Activated CD8-positive, alpha-beta memory T cell treated with anti-CD3 and anti-CD28 coated beads, Interleukin-2, amount 50 U/mL, for 48 hours (primary cell): ENCODE measurements at places on chromosomes 11 and 22.

GRCh38 chr11:77672264-77672663 is 34.7 kb upstream of the CLNS1A start:
- DNase-seq: no peak

- peak; percentile 74 for DNase-seq
Measured at GRCh38 chr11:128522943-128523518, 64.3 kb downstream of the ETS1 start.

GRCh38 chr11:17343907-17344306 is 7.7 kb upstream of the NCR3LG1 start:
- DNase-seq: no peak

DNA sequence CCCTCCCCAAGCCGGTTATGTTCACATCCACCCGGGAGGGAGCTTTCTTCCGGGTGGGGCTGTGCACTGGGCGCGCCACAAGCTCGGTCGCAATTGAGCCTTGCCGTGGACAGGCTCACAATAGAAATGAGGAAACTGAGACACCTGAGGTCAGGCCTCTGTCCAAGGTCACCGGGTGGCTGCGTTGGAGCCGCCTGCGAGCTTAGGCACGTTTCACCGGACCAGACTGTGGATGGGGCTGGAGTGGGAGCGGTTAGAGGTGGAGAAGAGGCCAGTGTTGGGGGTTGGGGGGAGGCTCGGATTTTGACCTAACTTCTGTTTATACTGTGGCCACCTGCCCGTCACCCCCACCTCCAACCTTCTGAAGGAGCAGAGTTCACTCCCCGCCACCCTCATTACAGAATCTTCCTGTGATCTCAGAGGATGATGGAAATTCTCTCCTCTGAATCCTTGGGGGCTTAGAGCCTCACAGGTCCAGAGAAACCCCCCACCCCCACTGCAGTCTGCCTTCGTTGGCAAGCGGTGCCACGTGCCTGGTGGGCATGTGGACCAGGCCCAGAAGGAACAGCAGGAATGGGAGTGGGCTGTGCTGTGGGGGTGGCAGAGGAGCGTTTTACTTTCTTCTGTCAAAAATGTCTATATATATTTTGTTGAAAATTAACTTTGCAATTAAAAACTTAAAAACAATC is 631 bp upstream of the NPTXR start:
- DNase-seq: no peak

DNA sequence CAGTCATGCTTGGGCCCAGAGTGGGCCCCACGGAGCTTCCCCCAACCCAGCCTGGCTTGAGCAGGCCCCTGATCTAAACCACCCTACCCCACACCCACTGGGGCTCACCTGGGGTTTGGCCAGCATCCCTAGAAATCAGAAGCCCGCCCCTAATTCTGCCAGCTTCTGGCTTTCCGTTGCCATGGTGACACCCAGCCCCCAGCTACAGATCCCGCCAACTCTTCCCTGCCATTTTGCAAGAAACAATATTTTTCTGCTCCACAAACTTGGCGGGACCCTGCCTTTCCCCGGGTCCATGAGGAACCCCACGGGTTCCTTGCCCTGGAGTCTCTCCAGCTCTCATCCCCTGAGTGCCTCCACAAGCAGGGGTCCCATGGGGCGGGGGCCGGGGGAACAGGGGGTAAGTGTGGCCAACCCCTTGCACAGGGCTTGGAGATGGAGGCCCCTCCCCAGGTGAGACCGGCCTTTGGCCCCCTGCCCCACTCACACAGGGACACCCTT is 90.0 kb downstream of the CDKN1C start:
- no peak for DNase-seq

DNA sequence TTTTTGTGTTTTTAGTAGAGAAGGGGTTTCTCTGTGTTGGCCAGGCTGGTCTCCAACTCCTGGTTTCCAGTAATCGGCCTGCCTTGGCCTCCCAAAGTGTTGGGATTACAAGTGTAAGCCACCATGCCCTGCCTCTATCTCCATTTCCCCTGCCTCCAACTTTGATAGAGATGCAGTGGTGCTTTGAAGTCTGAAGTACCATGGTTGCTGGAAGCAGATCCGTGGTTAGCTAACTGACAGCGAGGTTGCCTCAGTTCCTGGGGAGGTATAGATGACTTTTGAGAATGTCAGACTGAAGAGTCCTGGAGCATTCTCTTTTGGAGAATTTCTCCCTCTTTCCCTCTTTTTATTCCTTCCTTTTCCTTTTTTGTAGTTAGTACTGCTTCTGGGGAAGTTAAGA is 111.5 kb upstream of the RRM1 start:
- no peak for DNase-seq

DNA sequence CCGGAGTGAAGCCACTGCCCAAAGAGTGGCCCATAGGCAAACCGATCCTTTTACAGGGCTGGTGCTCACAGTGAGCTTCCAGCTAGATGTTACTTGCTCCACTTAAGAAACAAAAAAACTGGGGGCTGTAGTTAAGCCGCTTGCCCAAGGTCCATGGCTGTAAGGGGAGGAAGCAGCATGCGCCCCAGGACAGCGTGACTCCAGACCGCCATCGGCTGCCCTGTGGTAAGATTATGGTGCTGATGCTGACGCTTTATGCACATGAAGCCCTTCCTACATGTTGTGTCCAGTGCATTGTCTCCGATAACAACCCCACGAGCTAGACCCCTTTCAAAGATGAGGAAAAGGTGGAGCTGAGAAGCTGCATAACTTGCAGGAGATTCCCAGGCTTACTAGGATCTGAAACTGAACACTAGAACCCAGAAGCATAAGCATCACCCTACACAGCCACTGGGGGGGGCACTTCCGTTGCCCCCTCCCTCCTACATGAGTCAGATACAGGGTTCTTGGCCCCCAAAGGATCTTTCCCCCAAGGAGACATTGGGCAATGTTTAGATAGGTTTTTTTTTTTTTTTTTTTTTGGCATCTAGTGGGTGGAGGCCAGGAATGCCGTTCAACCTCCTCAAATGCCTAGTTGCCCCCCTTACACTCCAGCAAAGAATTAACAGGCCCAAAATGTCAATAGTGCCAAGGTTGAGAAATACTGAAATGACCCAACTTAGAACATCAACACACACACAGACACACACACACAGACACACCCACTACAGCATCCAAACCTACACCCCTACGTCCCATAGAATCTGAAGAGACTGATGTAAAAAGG is 53.9 kb downstream of the MN1 start:
- no peak for DNase-seq

- DNase-seq: no peak
Measured at GRCh38 chr11:45896422-45896984, 10.6 kb downstream of the FREY1 start.

DNA sequence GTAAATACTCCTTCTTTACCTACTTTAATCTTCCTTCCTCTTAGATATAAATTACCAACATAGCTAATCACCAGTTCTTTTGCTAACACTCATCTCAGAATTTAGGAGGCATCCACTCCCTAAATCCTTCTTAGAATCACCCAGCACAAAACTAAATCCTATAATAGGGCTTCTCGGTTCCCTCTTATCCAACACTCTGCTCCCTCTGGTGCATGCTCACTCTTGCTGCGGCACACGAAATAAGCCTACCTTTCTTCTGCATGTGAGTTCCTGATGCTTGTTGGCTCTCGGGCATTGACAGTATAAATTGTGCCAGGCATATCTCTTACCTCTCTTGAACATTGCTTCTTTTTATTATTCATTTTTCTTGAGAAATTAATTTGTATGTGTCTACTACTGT is 61.0 kb downstream of the OR5AK2 start:
- DNase-seq: no peak

DNA sequence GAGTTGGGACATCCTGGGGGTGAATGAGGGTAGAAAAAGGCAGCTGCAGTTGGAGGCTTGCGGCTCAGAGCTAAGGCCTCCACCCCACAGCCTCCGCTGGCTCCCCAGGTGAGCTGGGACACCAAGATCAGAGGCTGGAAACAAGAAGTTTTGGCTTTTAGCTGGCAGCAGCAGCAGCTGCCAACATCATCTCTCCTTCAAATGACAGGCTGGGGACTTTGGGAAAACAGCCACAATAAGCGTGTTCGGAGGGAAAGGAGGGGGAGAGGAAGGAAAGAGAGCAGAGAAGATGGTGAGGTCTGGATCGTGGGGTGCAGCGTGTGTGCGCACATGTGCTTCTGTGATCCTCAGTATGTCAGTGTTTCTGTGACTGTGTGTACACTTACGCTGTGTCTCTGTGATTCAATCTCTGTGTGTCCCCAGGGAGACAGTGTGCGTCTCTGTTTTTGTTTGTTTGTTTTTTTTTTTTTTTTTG is 62.0 kb upstream of the RASD2 start:
- no peak for DNase-seq

DNA sequence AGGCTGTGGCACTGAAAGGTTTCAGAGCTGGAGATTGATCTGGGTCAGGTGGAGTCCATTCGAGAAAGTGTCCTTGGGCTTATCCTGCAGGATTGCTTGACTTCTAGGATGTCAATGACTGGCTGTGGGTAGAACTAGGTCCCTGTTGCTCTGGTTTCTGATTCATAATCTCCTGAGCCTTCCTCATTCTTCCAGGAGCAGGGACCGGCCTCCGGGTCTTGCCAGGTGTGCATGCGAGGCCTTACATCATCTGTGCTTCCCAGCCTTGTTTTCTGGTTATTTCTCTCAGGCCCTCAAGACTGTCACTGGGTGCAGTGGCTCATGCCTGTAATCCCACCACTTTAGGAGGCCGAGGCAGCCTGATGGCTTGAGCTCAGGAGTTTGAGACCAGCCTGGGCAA is 33.3 kb upstream of the SORL1-AS1 start:
- DNase-seq: peak; percentile 22

DNA sequence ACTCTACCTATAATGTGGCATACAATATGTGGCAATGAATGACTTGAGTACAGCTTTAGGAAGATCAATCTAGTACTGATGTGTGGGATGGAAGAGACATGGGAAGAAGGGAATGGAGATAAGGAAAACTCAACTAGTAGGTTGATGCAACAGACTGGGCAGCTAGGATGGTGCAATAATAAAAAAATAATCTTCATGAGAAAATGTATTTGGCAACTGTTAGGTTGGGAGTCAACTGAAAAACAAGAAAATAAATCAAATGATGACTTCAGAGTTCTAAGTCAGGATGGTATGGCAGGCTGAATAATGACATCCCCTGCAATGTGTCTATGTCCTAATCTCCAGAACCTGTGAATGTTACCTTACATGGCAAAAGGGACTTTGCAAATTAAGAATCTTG is 236.8 kb upstream of the PITPNB start:
- DNase-seq: no peak

- no peak for DNase-seq
Measured at GRCh38 chr11:64503186-64503753, 87.8 kb upstream of the SLC22A12 start.

- no peak for DNase-seq
Measured at GRCh38 chr11:21949763-21950413, 243.0 kb upstream of the ANO5 start.

GRCh38 chr11:10524471-10524870 is 16.5 kb downstream of the RNF141 start:
- DNase-seq: no peak

GRCh38 chr11:133940034-133940433 is 16.7 kb downstream of the IGSF9B start:
- DNase-seq: no peak

DNA sequence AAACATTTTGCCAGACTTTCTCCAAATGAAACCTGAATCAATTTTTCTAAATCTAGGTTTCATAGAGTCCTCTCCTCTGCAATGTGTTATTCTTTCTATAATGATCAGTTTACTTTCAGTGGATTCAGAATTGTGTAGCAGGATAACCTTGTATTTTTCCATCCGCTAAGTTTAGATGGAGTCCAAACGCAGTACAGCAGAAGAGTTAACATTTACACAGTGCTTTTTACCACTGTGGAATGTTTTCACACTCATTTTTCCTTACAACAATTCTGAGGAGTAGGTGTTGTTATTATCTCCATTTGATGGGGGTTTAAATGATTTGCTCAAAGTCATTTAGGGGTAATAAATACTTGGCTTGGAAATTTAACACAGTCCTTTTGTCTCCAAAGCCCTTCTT is 9.6 kb downstream of the RAG1 start:
- DNase-seq: no peak

- no peak for DNase-seq
Measured at GRCh38 chr11:129710423-129710822, 105.2 kb upstream of the TMEM45B start.

DNA sequence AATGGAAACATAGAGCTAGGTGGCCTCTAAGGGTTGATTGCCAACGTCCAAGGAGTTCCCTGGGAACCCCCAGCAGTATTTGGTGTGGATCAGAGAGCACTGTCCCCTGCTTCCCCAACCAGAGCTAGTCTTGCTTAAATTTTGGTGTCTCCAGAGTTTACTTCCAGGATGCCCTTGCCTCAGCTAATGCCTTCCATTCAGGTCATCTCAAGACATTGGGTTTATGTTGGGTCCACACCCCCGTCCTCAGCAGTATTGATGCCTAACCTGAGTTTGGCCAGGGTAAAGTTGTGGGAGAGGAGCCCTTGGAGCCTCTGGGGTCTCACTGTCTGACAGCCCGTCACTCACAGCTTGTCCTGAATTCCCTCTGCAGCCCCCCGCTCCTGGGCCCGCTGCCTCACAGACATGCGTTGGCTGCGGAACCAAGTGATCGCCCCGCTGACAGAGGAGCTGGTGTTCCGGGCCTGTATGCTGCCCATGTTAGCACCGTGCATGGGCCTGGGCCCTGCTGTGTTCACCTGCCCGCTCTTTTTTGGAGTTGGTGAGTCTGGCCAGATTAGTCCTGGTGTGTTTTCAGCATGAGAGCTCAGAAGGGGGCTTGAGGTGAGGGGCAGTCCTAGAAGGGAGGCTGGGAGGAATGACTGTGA is 1.4 kb downstream of the RCE1 start:
- peak; percentile 44 for DNase-seq

- DNase-seq: no peak
Measured at GRCh38 chr11:13962198-13962561, 343 bp upstream of the SPON1 start.

DNA sequence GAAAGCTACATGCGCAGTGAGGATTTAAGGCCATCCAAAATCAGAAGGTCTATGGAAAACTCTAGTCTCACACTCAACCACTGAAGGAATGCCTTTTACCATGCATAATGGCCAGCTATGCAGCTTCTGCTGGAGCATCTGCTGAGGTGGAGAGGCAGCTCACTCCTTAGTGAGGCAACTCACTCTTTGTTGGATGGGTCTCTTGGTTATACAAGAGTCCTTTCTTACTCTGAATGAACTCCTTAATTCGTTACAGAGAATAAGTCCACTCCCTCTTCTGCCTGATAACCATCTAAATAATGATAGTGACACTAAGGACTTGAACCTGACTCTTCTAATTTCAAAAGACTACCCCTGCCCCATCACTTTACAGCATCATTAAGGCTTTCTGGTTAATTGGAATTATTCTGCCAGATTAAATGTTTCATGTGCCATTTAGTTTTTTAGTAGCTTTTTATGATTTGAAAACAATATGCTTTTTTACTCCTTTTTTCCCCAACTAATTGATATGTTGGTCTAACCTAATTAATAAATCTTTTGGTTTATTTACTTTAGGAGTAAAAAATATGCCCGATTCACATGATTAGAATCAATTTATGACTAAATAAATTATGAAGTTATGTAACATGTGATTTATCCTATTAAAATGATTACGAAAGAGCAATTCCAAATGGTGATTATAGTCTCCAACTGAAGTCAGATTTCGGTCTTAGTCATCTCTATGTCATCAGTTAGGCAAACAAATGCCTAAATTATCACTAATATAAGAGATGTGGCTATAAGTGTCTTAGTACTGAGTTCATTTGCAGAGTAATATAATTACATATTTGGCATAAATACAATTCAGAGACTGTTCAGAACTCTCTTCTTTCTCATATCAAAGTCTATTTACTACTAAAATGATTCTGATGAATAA is 286.7 kb upstream of the CCDC90B start:
- no peak for DNase-seq

GRCh38 chr11:336659-337198 is 16.1 kb upstream of the IFITM3 start:
- no peak for DNase-seq

GRCh38 chr11:89347071-89347470 is 144.1 kb downstream of the NOX4 start:
- DNase-seq: no peak
